Activated CD8-positive, alpha-beta memory T cell treated with anti-CD3 and anti-CD28 coated beads, Interleukin-2, amount 10 ng/mL, durations not matched to agents 7 days and 5 days (primary cell): ENCODE measurements at places on chromosomes 6 and 20.

GRCh38 chr6:111087871-111088667 lies 766 bp downstream of the SLC16A10 start:
- peak; percentile 70 for DNase-seq
- H3K27me3 ChIP-seq: peaks cover 47% of the 10 kb centered on the region
- H3K4me1 ChIP-seq: peaks cover 27% of the 10 kb centered on the region
- peaks cover 2% of the 10 kb centered on the region for H3K36me3 ChIP-seq
- H3K4me3 ChIP-seq: peak overlapping the region; percentile 77
- H3K27ac ChIP-seq: peak overlapping the region; percentile 50

GRCh38 chr20:44031001-44031574 lies 116.4 kb downstream of the TOX2 start:
- no peak overlapping the region for H3K4me3 ChIP-seq
- peaks cover 70% of the 10 kb centered on the region for H3K4me1 ChIP-seq
- peaks cover 10% of the 10 kb centered on the region for H3K36me3 ChIP-seq
- no peak overlapping the region for H3K27ac ChIP-seq
- H3K27me3 ChIP-seq: peaks cover 92% of the 10 kb centered on the region

DNA sequence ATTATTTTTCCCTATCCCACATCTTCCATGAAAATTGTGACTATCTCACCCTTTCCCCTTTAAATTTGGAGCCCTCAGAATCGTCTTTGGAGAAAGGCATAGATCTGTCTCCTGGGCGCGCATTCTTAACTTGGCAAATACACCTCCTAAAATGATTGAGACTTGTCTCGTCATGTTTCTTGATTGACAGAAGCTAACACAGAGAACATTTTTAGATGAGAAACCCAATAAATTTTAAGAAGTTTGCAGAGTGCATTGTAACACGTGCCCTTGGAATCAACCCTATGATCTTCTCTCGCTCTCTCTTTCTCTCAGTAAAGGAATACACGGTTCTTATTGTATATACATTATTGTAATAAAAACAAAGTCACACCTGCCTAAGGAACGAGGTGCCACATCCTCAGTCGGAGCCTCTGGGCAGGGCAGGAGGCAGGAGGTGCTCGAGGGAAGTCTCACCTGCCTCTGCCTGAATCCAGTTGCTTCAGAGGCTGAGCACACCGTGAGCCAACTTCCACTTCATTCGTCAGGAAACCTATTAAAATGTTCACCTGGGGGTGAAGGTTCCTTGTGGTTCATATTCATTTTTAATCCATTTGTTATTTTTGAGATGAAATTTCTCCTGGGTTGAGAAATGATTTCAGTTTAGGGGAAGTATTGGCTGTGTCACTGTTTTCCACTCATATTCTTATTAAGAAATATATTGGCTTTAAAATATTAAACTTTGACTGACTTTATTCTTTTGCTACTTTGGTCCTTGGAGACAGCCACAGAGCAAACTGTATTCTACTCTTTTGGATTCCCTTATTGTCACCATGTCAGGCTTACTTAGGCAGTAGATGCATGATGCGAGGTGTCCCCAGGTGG lies 90.5 kb upstream of the THBS2 start:
- no peak overlapping the region for H3K27ac ChIP-seq
- H3K36me3 ChIP-seq: no peaks in the 10 kb centered on the region
- H3K27me3 ChIP-seq: peaks cover 4% of the 10 kb centered on the region
- no peaks in the 10 kb centered on the region for H3K4me1 ChIP-seq
- no peak overlapping the region for H3K4me3 ChIP-seq

GRCh38 chr20:48558906-48559305 lies 268.9 kb downstream of the PREX1 start:
- no peak for DNase-seq
- H3K4me3 ChIP-seq: no peak overlapping the region
- H3K27me3 ChIP-seq: peaks cover 12% of the 10 kb centered on the region
- H3K4me1 ChIP-seq: no peaks in the 10 kb centered on the region

DNA sequence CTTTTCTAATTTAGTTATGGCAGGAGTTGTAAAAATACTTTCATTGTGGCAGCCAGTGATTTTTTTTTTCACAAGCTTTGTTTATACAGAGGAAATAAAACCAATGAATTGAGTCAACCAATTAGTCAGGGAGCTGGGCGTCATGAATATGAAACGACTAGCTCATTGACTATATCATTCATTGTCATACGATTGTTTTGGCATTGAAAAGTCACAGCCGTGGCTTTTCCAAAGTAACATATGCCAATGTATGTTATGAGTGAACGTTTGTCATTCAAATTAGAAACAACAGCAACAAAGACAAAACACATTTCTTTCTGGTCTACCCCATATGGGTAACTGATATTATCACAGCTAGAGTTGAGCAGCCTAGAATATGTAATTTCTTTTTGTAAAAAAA lies 810.6 kb downstream of the EPHA7 start:
- no peaks in the 10 kb centered on the region for H3K36me3 ChIP-seq
- no peaks in the 10 kb centered on the region for H3K27me3 ChIP-seq
- no peak overlapping the region for H3K4me3 ChIP-seq
- H3K4me1 ChIP-seq: no peaks in the 10 kb centered on the region
- no peak overlapping the region for H3K27ac ChIP-seq

DNA sequence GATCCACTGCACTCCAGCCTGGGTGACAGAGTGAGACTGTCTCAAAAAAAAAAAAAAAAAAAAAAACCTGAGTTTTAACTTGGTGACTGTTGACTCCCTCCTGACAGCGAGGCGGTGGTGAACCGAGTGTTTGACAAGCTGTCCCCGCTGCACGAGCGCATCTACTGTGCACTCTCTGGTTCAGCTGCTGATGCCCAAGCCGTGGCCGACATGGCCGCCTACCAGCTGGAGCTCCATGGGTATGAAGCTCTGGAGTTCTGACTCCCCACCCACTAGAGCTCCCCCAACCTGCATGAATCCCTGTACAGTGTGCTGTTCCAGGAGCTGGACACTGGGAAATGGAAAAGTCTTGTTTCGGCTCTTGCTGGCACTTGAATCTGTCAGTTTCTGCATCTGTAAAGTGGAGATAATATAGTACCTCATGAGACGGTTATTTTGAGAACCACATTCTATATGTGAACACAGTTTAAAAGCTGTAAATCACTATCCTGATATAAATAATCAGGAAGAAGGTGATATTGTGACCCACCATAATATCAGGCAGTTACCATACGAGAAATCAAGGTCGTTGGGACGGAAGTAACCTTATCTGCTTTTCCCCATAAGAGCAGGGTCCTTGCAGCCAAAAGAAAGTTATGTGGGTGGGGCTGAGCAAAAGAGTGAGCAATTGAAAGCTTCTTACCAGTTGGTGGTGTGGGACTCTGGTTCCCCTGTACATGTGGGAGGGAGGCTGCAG lies 3.3 kb downstream of the PSMB9 start:
- peak overlapping the region; percentile 28 for H3K4me3 ChIP-seq
- H3K36me3 ChIP-seq: peaks cover 77% of the 10 kb centered on the region
- H3K27ac ChIP-seq: peak overlapping the region; percentile 67
- DNase-seq: no peak
- H3K27me3 ChIP-seq: no peaks in the 10 kb centered on the region

GRCh38 chr20:1964659-1965405 lies 29.0 kb downstream of the PDYN start:
- no peak for DNase-seq
- H3K4me3 ChIP-seq: no peak overlapping the region
- peaks cover 8% of the 10 kb centered on the region for H3K4me1 ChIP-seq
- peaks cover 14% of the 10 kb centered on the region for H3K27me3 ChIP-seq
- H3K27ac ChIP-seq: no peak overlapping the region

DNA sequence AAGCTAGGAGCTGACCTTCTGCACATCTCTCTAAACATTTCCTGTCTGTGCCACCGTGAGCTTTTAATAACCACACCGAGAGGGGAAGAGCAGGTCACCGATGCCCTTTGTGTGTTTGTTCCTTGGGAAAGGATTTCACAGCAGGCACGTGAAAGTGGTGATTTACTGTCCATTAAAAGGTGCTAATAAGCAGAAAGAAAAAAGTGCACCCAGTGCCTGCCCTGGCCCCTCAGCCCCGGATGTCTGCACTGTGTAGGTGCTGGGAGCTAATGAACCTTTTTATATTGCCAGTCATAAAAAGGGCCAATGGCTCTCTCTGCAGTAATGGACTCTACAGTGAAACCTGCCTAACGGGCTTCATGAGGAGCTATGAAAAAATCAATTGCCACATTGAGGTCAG lies 312.6 kb downstream of the C6orf118 start:
- H3K27me3 ChIP-seq: no peaks in the 10 kb centered on the region
- no peak overlapping the region for H3K27ac ChIP-seq
- DNase-seq: no peak
- H3K4me3 ChIP-seq: no peak overlapping the region
- H3K36me3 ChIP-seq: no peaks in the 10 kb centered on the region

DNA sequence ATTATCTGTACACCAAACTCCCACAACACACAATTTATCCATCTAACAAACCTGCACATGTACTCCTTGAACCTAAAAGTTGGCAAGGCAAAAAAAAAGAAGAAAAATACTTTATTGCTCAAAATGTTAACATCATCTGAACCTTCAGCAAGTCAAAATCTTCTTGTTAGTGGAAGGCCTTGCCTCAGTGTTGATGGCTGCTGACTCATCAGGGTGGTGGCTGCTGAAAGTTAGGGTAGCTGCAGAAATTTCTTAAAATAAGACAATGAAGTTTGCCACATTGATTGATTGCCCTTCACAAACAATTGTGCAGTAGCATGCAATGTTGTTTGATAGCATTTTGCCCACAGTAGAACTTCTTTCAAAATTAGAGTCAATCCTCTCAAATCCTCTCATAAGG lies 2.7 kb upstream of the WFDC11 start:
- H3K27ac ChIP-seq: no peak overlapping the region
- no peak overlapping the region for H3K4me3 ChIP-seq

DNA sequence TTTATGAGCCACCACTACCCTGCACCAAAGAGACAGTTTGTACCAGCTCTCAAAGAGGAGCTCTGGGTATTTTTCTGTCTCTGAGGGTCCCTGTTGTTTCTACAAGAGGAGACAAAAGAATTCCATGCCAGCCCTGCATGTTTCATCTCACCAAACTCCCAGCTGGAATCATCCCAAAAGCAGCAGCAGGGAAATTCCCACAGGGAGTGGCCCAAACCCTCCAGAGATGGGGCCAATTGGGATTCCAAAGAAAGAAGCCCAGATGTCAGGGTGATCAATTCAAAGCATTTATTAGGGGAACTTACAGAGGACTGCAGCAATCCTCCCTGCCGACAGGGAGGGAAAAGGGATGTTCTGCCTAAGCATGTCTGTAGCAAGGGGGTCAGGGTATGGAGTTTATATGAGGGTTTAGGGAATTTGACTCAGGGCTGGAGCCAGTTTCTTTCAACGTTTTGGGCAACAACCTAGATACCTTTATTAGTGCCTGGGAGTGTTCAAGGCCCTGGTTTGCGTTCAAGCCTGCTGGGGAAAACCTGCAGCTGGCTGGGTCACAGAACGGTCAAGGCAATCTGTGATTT lies 47.2 kb downstream of the MUC22 start:
- H3K27ac ChIP-seq: no peak overlapping the region
- DNase-seq: no peak
- H3K4me3 ChIP-seq: no peak overlapping the region
- H3K27me3 ChIP-seq: peaks cover 40% of the 10 kb centered on the region
- no peaks in the 10 kb centered on the region for H3K4me1 ChIP-seq

GRCh38 chr6:11277275-11278206 lies 45.1 kb upstream of the NEDD9 start:
- H3K27ac ChIP-seq: peak overlapping the region; percentile 97
- peak overlapping the region; percentile 70 for H3K4me3 ChIP-seq
- H3K36me3 ChIP-seq: peaks cover 40% of the 10 kb centered on the region
- no peaks in the 10 kb centered on the region for H3K27me3 ChIP-seq
- H3K4me1 ChIP-seq: peaks cover 52% of the 10 kb centered on the region

GRCh38 chr20:58986286-58986967 lies 5.4 kb downstream of the NELFCD start:
- peaks cover 53% of the 10 kb centered on the region for H3K36me3 ChIP-seq
- H3K27me3 ChIP-seq: no peaks in the 10 kb centered on the region
- H3K4me3 ChIP-seq: no peak overlapping the region
- no peak overlapping the region for H3K27ac ChIP-seq
- H3K4me1 ChIP-seq: peaks cover 45% of the 10 kb centered on the region

DNA sequence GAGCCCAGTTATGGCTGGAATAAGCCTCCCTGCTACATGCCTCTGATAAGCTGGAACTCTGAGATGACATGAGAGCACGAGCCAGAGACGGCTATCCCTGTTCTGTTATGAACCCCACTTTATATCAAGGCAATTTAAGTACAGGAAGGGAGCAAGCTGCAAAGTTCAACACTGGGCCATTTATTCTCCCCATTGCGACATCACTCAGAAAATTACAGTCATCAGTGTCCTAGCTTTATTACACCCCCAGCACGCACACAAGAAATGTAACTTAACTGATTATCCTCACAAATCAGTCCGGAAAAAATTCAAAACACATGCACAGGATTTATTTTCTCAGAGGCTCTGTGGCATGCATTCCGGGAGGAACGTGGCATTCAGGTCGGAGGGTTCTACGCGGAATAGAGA lies 125.3 kb upstream of the SLC2A12 start:
- peak overlapping the region; percentile 77 for H3K27ac ChIP-seq
- H3K4me1 ChIP-seq: peaks cover 35% of the 10 kb centered on the region
- H3K4me3 ChIP-seq: peak overlapping the region; percentile 77
- no peak for DNase-seq
- H3K27me3 ChIP-seq: no peaks in the 10 kb centered on the region
- peaks cover 8% of the 10 kb centered on the region for H3K36me3 ChIP-seq

GRCh38 chr20:10646886-10647420 lies 26.8 kb downstream of the JAG1 start:
- H3K4me3 ChIP-seq: no peak overlapping the region
- peaks cover 22% of the 10 kb centered on the region for H3K27me3 ChIP-seq
- H3K4me1 ChIP-seq: peaks cover 13% of the 10 kb centered on the region
- no peak overlapping the region for H3K27ac ChIP-seq
- no peak for DNase-seq
- H3K36me3 ChIP-seq: peaks cover 1% of the 10 kb centered on the region

GRCh38 chr6:147195987-147196386 lies 8.2 kb upstream of the STXBP5 start:
- peaks cover 20% of the 10 kb centered on the region for H3K4me1 ChIP-seq
- H3K27ac ChIP-seq: no peak overlapping the region
- H3K36me3 ChIP-seq: no peaks in the 10 kb centered on the region
- H3K27me3 ChIP-seq: no peaks in the 10 kb centered on the region
